Diencephalon (tissue), 1 donor: ENCODE measurements at places on chromosomes 12 and 14. TPM values are rescaled to one million over a fixed set of nuclear protein-coding genes. Genes with fewer than 3 reads are reported as not detected.

NYNRIN gene
- 13.8 TPM for total RNA-seq

SEC23A gene
- total RNA-seq = 157 TPM

TMEM253 gene
- total RNA-seq = not detected

CACNA1C gene
- total RNA-seq = 33.0 TPM

ANKRD33 gene
- not detected for total RNA-seq

HPD gene
- not detected for total RNA-seq

SALL2 gene
- 30.4 TPM for total RNA-seq

NRL gene
- total RNA-seq = 2.5 TPM

CIROP gene
- total RNA-seq = not detected

TNFRSF1A gene
- total RNA-seq = 12.5 TPM
